ENCODE measurements at places on chromosomes 4 and X. TPM values are rescaled to one million over a fixed set of nuclear protein-coding genes. Genes with fewer than 3 reads are reported as not detected.

GRCh38 chr4:113482325-113482724 is 279.2 kb downstream of the CAMK2D start:
- no peak for DNase-seq

- no peak for DNase-seq
Observed at GRCh38 chr4:93578942-93579341, 249.6 kb upstream of the ATOH1 start.

DNA sequence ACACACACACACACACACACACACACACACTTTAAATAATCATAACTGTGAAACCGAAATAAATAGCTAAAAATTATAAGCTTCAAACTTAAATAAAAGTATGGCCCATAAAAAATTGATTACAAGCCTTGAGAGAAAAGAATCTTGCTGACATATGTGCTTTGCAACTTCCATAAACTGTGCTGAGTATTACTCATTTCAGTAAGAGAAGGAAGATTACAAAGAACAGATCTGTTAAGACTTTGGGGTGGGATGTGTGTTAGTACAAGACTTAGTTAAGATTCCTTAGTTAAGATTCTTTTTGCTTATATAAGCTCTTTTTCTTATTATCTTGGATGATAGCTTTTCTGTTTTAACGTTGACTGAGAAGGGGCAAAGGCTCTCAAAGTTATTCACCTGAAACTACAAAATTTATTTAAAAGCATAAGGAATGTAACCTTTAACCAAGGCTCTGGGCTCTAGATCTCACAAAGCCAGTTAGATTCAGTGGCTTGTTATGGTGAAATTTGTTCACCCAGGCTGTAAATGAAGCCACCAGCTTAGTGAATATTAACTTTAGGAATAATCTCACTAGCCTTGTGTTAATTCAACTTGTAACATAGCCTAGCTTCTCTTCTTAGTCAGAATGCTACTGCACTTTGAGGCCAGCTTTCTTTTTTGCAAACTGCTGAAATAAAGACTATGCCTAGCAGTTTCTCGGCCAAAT is 58.2 kb downstream of the ARSJ start:
- no peak for DNase-seq

DNA sequence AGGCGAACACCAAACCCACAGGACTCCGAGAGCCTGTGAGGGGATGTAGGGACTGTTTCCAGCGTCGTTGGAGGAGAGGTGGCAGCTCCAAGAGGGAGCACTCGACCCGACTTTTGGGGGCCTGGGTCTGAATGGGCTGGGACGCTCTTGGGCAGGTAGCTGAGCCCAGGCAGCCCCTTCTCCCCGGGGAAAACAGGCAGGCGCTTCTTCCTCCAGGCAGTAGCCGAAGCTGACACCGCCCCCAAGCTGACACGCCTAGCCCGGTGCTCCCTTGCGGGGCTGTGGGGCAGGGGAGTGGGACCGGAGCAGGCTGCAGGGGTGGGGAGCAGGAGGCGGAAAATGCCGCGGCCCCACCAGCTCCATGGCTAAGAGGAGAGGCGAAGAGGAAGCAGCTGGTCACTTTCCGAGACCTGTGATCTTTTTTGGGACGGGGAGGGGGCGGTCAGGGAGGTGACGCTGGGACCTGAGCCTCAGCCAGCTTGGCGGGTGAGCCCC is 4.2 kb downstream of the NKX1-1 start:
- DNase-seq: no peak

- no peak for DNase-seq
Observed at GRCh38 chrX:139297638-139298037, 232.9 kb upstream of the F9 start.

GAB1 gene
- 77.4 TPM for total RNA-seq

FAAH2 gene
- total RNA-seq: 0.24 TPM

UVSSA gene
- total RNA-seq: 6.5 TPM
